ENCODE measurements at places on chromosomes 7 and 10. TPM values are rescaled to one million over a fixed set of nuclear protein-coding genes. Genes with fewer than 3 reads are reported as not detected.
A peak's percentile ranks its signal among the peaks of the same experiment; 100 is the strongest.

DNA sequence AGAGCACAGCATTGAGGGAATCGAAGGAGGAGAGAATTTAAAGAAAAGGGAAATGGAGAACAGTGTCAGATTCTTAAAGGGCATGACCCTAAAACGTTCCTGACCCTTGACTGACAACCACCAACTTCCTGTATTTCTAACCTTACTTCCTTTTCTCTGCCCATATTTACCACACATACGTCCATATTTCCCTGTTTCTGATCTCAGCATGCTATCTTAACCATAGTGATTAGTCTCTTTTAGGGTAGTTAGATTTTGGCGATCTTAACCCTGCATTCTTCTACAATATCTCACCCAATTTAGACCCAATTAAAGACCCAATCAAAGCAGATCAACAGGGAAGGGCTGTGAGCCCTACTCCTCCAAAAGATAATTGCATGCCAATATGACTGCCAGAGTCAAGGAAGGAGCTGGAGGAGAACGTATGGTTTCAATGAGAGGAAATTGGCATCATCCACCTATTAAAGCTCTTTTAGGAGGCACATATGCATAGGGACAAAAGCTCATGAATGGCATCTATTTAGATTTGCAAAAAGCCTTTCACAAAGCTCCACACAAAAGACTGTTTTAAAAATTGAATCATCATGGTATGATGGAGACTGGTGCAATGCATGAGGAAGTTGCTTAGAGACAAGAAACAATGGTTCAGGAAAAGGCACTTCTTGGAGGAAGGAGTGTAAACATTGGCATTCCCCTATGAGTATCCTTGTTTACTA lies 49.0 kb upstream of the ARHGAP12 start:
- no peak for DNase-seq

DNA sequence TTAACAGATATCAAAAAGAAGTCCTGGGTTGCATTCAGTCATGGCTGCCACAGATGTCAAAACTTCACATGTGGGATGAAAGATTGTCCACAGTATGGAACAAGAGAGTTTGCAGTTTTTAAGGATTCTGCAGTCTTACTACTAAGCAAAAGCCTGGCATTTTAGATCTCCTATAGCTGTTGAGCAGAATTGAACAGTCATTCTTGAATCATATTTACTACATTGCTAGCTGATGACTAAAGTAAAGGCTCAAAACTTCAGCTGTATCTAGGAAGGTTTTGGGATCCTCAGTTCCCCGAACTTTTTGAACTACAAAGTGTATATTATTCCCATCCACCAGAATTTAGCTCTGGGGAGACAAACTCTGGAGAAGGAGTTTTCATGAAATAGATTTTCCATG lies 31.0 kb downstream of the BET1 start:
- DNase-seq: no peak

DNA sequence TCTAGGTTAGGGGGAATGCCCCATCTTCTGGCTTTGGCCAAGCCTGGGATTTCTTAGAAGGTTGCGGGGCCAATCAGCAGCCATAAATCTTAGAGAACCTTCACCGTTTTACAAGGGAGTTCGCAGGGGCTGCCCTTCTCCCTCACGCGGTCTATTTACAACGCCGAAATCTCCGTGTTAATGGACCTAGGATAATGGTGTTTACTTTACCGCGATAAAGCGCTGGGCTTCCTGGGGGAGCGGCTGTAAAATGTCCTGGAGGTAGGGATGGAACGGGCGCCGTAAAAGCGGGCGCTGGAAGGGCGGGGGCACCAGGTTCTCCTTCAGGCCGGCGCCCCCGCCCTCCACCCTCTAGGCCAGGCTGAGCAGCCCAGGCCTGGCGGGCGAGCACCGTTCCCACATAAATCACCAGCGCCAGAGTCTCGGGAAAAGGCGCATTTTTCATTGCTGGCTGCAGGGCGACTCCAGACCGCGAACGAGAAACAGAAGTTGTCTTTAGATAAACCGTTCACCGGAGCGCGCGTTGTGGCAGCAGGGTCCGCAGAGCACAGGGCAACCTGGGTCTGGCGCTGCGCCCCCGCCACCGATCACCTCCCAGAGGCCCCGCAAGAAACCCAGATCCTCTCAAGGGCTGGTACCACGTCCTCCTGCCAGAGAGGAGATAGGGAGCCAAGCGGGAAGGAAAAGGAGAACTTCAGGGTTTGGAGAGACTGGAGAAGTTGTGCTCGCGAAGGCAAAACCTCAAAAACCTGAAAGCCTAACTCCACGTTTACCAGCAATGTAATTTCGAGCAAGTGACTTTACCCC lies 12.5 kb upstream of the NKX2-3 start:
- no peak for DNase-seq

Gene ADRA2A
- not detected for polyA plus RNA-seq

Gene CAMK2B
- polyA plus RNA-seq: not detected

DNA sequence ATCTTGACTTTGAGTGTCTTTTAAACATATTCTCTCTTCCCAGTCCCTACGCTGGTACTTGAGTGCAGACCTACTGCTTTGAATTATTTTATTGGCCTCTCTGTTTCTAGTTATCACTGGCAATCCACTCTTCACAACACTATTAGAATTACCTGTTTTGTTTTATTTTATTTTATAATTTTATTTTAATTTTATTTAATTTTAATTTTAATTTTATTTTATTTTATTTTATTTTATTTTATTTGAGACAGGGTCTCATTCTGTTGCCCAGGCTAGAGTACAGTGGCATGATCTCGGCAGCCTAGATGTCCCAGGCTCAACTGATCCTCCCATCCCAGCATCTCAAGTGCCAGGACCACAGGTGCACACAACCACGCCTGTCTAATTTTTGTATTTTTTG lies 6.8 kb downstream of the STK17A start:
- DNase-seq: no peak

Gene GRID1
- polyA plus RNA-seq: not detected

Gene MAGI2
- not detected for polyA plus RNA-seq

DNA sequence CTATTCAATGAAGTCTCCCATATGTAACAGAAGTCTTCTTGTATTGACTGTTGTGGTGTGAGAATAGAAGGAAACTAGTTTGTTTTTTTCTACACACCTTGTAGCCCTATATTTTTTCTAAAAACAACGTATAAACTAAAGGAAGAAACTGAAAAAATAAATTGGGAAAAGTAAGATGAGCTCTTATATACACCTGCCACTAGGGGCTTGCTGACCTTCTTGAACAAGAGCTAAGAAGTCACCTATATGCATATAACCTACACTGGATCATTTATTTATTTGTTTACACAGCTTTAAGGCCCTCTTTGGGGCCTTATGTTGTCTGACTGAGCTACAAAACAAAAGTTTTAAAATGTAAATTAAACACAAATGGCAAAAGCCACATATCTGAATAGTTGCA lies 383.0 kb downstream of the HPSE2 start:
- no peak for DNase-seq

GRCh38 chr7:134632937-134633540 lies 13.6 kb upstream of the BPGM start:
- DNase-seq: no peak

Gene KEL
- not detected for polyA plus RNA-seq

- DNase-seq: no peak
These were observed 619 bp upstream of the HOXA6 start for GRCh38 chr7:27148031-27148755.

Gene MMD2
- not detected for polyA plus RNA-seq

Gene EPO
- 0.23 TPM for polyA plus RNA-seq

Gene AMPH
- polyA plus RNA-seq: not detected

Gene PALD1
- not detected for polyA plus RNA-seq

DNA sequence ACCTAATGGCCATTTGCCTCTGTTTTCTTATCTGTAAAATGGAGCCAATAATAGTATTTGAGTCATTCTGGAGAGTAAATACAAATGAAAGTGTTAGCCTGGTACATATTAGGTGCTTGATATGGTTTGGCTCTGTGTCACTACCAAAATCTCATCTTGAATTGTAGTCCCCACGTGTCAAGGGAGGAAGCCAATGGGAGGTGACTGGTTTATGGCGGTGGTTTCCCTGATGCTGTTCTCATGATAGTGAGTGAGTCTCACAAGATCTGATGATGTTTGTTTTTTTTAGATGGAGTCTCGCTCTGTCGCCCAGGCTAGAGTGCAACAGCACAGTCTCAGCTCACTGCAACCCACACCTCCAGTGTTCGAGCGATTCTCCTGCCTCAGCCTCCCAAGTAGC lies 194.0 kb upstream of the SEMA3E start:
- no peak for DNase-seq

Gene SAMD9
- polyA plus RNA-seq: 34.4 TPM

- DNase-seq: no peak
These were observed 127.4 kb upstream of the FAM20C start for GRCh38 chr7:64916-65341.

Gene SLC18A3
- not detected for polyA plus RNA-seq

Gene DCLRE1C
- 21.6 TPM for polyA plus RNA-seq

DNA sequence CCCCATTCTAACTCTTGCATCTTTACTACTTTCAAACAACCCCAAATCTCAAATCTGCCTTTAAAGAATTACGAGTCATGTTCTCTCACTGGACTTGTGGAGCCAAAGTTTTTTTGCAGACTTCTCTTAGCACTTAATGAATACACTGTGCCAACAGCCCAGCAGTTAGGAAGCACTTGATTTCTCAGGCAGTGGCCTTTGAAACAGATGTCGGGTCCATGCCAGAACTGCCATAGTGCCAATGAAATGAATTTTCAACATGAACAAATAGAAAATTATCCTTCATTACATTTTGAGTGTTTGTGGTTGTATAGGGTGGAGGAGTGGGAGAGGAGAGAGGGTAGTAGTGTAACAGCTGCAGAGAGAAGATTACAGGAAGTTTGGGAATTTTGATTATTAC lies 5.9 kb downstream of the BORCS7 start:
- no peak for DNase-seq

DNA sequence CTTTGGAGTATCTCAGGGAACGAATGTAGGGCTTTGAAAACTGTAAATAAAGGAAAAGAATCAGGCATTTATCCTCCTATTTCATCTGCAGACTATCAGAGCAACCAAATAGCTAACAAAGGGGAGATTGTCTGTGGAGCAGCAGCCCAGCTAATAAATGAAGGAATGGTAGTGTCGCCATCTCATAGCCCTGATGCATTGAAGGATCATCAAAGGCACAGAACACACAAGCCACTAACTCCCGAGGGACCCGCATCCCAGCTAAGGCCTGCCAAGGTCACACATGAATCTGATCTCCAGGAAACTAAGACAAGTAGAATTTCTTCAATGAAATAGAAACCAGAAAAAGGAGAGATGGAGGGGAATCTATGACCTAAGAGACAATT lies 38.2 kb downstream of the CALML5 start:
- no peak for DNase-seq

DNA sequence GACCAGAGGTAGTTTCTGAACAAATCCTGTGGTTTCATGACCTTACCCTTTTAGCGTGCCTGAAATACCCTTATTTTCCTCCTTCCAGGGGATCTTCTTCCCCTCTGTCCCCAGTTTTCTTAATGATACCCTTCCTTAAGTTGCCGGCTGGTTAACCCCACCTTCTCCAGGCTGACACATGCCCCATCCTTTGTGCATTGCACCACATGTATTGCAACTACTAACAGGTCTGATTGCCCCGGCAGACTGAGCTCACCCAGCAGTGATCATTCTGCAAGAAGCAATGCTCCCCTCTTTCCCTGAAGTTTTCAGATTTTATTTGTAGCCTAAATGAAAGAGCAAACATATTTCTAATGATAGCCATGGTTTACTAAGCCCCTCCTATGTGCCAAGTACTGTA lies 108.2 kb downstream of the HIP1 start:
- no peak for DNase-seq

DNA sequence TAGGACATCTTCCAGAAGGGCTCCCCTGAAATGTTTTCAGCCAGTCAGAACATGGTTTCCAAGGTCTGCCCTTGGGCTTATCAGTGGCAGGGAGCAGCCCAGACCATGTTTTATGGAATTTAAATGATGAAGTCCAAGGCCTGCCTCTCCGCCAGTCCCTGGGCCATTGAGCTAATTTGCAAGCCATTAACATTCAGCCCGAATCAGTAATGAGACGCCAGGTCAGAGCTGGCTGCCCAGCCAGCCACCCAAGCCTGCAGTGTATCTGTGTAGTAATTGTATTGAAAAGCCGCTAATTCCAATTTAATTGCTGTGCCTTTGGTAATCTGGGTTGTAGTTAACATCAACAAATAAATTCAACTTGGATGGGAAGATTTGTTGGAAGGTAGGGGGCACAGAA lies 131.4 kb downstream of the PAXIP1 start:
- no peak for DNase-seq

- no peak for DNase-seq
These were observed 178.4 kb upstream of the TARP start for GRCh38 chr7:38451840-38452239.

DNA sequence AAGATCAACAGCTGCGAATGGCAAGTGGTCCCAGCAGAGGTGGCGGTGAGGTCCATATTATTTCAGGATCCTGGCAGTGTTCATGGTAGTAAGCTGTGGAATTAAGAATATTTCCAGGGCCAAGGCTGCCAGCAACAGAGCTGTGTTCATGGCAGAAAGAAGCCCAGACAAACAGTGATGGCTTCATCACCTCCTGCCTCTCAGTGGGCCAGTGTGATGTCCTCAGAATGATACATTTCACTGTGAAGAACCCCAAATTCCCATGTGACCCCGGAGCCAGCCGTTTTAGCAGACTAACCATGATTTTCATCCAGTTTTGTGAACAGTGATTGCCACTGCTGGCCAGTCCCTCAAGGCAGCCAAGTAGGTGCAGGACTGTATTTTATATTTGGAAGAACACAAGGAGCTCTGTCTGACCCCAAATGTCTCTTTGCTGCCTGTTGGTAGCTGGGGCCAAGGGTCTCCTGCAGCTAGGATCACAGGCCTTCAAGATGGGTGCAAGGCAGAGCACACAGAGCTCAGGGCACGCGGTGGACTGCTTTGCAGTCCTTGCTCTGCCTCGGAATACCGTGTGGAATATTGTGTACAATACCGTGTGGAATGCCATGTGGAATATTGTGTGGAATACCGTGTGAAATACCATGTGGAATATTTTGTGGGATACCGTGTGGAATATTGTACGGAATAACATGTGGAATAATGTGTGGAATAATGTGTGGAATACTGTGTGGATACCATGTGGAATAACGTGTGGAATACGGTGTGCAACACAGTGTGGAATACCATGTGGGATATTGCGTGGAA lies 132.3 kb upstream of the CHST15 start:
- peak; percentile 76 for DNase-seq

DNA sequence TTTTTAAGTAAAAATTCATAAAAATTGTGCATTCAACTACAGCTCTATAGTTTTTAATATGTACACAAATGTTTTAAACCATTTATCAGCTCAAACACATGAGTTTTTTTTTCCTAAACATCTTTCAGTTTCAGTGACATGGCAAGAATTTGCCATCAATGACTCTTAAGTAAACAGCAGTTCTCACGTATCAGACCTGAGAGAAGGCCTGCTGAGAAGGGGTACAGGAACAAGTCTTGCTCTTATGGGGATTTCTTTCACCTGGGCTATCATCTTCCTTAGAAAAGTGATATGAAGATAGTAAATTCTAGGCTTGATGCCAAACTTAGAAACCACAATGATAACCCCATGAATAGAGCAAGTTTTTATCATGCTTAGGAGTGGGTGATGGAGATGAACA lies 467.8 kb downstream of the ARL4A start:
- no peak for DNase-seq
